ENCODE measurements at places on chromosomes 6 and 20.

DNA sequence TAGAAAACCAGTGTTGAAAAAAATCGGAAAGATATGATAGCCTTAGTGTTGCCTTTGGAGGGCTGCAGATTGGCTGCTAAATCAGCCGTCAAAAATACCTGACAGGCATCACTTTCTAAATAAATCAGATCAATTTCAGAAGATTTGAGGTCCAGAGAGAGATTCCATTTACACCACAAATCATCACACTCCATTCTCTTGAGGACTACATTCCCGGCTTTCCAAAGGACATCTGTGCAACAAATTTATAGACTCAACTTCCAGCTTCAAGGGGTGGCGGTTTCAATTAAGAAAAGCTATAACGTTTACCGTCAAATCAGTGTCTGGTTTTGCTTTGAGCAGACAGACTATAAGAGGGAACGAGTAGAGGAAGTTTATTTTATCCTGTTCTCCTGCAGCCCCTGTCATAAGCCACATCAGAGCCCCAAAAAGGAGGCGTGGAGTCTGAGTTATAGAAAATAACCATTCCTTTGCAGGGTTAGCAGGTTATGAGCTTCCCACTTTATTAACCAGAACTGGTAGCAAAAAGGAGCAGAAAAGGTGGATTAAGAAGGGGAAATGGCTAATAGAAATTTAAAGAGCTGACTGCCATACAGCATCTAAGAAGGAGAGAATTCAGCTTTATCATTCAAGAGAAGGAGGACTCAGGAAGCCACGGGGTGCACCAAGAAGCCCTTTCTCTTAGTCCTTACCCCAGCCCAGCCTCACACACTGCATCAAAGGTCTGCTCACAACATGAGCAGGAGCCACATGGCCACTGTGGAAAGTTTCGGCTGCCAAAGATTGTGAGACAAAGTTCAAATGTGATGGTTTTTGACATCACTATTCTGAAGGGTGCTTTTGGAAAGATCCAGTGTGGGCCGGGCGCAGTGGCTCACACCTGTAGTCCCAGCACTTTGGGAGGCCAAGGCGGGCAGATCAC, 12.9 kb upstream of the UQCC2 start:
- no peak for DNase-seq

GRCh38 chr6:33746036-33746600, 587 bp downstream of the IP6K3 start:
- DNase-seq = no peak

GRCh38 chr20:22986601-22987000, 48.5 kb upstream of the SSTR4 start:
- DNase-seq = no peak

- DNase-seq = no peak
These were observed 348.4 kb downstream of the SOX4 start for GRCh38 chr6:21941926-21942325.

DNA sequence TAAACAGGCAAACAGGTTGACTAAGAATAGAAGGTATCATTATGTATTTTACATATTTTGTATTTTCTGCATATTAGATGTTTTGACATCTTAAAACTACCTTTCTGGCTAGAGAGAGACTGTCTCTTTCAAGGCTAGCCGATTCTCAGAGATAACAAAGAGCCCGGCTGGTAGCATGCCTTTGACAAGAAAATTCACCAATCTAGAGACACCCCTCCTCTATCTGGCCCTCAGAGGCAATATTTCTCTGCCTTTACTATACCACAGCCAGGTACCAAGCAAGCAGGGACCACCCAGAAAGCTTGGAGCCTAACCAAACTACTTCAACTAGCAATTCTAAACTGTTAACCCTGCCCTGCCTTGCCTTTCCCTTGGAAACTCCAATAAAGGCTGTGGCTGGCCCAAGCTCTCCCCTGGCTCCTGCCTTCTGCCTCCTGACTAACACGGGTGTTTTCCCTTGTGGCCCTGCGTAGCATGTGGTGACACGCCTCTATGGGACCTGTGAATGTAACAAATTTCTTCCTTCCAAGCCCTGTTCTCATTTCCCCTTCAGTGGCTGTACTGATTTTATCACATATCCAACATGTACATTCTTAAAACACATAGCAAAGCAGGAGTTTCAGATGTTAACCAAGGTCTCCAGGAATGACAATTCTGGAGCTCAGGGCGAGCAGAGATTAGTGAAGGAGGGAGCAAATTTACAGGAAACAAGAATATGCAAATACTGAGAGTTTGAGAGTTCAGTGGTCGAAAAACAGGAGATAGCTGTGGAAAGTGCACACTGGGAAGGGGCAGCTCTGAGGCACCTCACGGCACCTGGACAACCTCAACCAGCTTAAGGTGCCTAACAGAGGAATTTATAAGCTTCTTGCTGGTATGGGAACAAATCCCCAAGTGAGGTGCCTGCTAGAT, 120.8 kb downstream of the BACH2 start:
- peak; percentile 58 for DNase-seq

DNA sequence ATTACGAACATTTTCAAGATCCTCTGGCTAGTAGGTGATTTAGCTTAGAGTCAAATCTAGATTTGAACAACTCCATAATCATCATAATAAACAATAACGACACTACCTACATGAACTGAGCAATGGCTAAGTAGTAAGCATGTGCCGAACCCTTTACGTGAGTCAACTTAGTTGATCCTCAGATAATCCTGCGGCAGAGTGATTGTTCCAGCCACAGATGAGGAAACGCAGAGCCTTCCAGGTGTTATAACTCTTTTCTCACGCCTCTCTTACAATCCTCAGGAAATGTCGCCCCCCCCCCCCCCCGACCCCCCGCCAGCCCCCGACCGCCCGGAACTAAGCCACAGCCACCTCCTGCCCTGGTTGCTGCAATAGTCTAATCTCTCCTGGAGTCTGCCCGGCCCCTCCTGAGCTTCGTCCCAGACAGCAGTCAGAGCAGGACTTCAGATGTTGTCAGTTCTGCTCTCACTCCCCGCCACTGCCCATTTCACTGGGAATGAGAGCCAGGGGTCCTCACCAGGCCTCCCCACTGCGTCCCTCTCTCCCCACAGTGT, 141.5 kb upstream of the AGPAT4 start:
- DNase-seq = no peak

- no peak for DNase-seq
These were observed 50.0 kb upstream of the ARHGAP18 start for GRCh38 chr6:129759796-129760605.

DNA sequence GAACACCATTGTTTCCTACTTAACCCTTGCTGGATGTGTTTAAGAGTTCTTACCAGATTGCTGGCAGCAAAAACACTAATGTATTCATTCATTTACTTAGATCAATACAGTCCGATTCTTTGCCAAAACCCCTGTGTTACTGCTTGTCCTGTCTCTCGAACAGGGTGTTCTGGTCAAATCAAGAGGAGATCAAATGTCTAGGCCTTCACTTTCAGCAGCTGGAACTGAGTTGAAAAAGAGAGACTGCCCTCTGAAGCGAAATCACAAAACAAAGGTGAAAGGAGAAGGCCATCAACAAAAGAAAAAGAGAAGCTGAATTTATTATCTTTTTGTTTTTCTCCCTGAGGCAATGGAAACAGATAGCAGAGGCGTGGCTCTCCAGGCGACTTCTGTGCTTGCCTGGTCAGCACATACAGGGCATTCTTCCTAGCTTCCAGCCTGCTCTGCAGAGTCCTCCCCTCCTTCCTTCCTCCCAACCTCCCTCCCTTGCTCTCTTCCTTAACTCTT, 44.1 kb upstream of the GCM1 start:
- DNase-seq = no peak

DNA sequence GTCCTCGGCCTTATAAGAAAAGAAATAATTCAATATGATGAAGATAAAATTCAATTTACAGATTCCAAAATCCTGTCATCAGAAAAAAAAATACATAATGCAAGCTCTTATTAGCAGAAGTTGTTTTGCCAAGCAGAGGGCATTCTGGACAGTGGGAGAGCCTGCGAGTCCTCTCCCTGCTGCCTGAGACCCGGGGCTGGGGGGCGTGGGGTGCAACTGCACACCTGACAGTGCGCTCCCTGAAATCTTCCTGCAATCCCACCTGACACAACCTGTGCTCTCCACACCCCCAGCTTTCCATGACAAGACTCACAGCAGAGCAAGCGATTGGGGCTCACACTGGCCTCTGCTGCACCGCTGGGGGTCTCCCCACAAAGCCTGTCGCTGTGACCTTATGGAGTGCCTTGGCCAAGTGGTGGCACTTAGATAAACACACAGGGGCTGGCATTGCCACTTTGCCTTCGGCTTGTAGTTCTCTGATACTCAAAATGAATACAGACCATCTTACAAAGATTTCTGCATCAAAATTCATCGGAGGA, 130.3 kb upstream of the PDE10A start:
- no peak for DNase-seq

- DNase-seq = no peak
These were observed 38.1 kb downstream of the ECT2L start for GRCh38 chr6:138833816-138834539.

GRCh38 chr6:162234631-162235030, 492.9 kb downstream of the PRKN start:
- no peak for DNase-seq

- DNase-seq = no peak
These were observed 210.2 kb downstream of the KHDRBS2 start for GRCh38 chr6:62075869-62076268.

DNA sequence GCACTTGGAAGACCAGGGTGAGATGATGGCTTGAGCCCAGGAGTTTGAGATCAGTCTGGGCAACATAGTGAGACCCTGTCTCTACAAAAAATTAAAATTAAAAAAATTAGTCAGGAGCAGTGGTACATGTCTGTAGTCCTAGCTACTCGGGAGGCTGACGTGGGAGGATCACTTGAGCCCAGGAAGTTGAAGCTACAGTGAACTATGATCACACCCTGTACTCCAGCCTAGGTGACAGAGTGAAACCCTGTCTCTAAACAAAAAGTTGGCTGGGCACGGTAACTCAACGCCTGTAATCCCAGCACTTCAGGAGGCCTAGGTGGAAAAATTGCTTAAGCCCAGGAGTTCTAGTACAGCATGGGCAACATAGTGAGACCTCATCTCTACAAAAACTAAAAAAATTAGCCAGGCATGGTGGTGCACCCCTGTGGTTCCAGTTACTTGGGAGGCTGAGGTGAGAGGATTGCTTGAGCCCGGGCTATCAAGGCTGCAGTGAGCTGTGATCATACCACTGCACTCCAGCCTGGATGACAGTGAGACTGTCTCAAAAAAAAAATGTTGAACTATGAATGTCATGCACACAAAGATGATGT, 60.8 kb upstream of the MYL9 start:
- DNase-seq = no peak

DNA sequence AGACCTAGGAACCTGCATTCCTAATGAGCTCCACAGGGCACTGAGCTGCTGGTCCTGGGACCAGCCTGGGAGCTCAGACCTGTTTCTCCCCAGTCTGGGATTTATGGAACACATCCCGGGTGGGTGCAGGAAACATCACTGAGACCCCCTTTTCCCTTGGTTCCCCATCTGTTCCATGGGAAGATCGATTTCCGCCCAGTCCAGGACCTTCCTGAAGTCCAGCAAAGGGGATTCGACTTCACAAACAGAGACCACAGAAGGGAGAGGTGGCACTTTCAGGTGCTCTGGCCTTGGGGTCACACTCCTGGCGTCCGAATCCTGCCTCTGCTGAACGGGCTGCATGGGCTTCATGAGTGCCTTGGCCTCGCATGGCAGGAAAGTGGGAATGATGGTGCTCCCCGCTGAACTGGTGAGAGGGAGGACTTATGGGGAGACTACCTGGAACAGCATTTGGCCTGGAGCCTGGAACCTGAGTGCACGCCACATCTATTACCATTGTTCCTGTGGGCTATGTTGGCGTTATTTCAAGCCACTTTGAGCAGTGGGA, 296.3 kb downstream of the TAF4 start:
- no peak for DNase-seq

DNA sequence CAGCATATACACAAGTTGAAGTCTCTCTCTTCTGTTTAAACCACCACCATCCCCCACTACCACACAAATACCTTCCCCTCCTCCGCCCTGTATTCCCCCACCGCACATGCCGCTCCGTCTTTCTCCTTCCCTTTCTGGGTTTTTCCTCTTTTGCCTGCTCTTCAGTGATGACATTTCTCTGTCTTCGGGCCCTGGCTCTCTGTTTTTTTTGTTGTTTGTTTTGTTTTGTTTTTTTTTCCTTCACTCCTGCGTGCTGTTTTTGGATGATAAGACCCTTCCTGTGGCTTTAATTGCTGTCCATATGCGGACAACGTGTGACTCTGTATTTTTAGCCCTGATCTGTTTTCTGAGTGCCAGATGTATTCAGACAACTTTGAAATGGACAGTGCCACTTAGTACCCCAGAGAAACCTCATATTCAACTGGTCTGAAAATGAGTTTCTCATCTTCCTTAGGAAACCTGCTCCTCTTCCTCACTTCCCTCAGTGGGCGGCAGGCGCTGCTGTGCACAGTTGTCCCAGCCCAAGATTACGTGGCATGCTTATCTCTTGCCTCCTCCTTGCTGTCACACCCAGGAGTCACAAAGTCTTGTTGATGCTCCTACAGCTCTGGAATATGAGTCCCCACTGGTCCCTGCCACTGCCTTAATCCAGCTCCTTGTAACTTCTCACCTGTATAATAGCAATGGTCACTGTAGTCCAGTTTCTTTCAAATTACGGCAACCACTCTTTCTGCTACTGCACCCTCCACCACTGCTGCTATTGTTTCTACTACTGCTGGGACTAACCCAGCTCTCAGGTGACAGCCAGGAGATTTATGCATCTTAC, 8.2 kb downstream of the PPP1R14C start:
- DNase-seq = no peak

DNA sequence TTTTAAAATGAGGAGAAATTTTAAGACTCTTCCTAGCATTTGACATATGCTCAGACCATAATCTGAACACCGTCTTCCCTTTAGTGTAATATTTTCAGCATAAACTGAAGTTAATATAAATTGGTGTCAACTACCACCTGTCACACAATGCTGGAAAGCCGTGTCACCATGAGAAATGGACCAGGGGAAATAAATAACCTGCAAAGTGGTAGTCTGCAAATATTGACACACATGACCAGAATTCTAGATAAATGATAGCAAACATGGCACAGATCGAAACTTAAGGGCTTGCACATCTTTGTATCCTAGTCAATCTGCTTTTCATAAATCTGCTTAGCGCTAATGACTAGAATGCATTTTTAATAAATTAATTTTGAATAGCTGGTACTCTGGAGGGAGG, 191.9 kb downstream of the CD83 start:
- no peak for DNase-seq

GRCh38 chr20:20638878-20639277, 73.6 kb downstream of the RALGAPA2 start:
- DNase-seq = no peak

GRCh38 chr6:88137915-88138314, 28.2 kb downstream of the CNR1 start:
- DNase-seq = no peak

GRCh38 chr6:69866770-69867638, 648 bp downstream of the COL19A1 start:
- DNase-seq = peak; percentile 60

DNA sequence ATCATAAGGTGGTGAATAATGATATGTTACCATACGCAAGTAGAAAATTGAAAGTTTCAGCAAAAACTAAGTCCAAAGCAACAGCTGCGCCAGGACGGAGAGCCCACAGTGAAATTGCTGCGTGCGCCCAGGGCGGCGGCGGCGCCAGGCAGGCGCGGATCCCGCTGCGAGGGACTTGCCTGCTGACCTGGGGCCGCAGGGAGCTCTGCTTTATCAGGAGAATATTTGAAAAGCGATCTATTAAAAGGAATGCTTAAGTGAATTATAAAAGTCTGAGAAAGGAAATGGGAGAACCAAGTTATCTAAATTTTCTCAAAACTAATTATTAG, 85.4 kb downstream of the THBS2 start:
- DNase-seq = no peak

GRCh38 chr6:168666170-168666569, 225.2 kb downstream of the SMOC2 start:
- DNase-seq = no peak
